NCI-H187 (cell line): ENCODE measurements at places on chromosomes 12 and 14.

DNA sequence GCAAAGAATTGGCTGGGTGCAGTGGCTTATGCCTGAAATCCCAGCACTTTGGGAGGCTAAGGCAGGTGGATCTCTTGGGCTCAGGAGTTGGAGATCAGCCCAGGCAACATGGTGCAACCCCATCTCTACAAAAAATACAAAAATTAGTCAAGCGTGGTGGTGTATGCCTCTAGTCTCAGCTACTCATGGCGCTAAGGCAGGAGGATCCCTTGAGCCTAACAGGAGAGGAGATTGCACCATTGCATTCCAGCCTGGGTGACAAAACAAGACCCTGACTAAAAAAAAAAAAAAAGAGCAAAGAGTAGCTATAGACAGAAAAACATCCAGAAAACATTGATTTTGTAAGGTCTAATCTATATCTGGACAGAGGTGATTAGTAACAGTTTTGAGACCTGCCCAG is 25.0 kb downstream of the KIF21A start:
- DNase-seq, result no peak

DNA sequence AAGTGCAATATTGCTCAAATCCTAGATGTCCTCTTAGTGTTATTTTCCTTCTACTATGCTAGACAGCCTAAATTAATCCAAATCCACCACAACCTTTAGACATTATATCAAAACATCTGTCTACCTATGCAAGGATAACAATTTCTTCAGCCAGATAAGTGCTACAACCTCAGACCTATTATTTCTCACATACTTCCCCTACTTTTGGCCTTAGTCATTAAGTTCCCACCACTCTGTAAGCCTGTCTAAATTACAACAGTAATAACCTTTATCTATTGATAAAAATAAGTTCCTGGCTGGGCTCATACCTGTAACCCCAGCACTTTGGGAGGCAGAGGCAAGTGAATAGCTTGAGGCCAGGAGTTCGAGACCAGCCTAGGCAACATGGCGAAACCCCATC is 74.0 kb downstream of the KIF21A start:
- no peak for DNase-seq

GRCh38 chr12:76836633-76837032 is 42.2 kb downstream of the CSRP2 start:
- no peak for DNase-seq

GRCh38 chr12:72521326-72521725 is 249.2 kb downstream of the TRHDE start:
- no peak for DNase-seq

DNA sequence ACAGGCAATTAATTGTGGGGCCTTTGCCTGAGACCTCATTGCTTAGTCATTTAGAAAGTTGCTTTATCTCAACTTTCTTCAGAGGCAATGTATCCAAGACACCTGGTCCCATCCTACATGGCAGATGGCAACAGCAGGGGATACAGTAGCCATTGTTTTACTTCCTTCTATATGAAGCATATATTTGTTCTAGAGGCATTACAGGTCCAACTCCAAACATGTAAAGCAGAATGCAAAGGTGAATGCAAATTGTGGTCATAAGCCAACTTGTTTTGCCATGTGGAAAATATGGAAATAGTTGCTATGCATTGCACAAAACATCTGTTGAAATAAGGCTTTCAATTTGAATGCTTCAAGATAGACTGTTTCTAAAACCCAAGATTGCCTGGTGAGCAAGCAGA is 109.8 kb upstream of the BCAT1 start:
- DNase-seq, result no peak

- no peak for DNase-seq
Measured at GRCh38 chr12:16421806-16422205, 74.4 kb downstream of the MGST1 start.

DNA sequence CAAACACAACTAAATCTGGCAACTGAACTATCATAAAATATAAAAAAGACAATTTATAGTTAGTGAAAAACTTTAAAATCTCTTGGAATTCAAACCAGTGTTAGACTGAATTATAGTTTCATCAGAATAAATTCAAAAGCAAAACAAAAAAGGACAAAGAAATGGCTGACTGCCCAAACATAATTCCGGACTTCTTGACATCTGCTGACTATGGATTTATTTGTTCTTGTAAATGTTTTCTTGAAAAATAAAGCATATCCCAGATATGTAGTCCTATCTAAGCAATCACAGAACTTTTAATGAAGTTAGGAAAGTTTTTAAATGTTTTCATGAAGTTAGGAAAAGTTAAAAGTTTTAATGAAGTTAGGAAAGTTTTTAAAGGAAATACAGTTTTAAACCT is 45.8 kb upstream of the CNTN1 start:
- DNase-seq, result no peak
